ENCODE measurements at places on chromosomes 6 and 20. TPM values are rescaled to one million over a fixed set of nuclear protein-coding genes. Genes with fewer than 3 reads are reported as not detected.
A peak's percentile ranks its signal among the peaks of the same experiment; 100 is the strongest.

UBD gene
- not detected for total RNA-seq

ERVFRD-1 gene
- total RNA-seq = not detected

BPIFB1 gene
- total RNA-seq = not detected

SLC22A3 gene
- 8.6 TPM for total RNA-seq

BRPF3 gene
- total RNA-seq = 10.1 TPM

FAM83C gene
- total RNA-seq = 0.26 TPM

CLPSL2 gene
- not detected for total RNA-seq

GLP1R gene
- not detected for total RNA-seq

BMP2 gene
- total RNA-seq = 6.1 TPM

GRCh38 chr6:166286839-166287271 is 21.3 kb downstream of the PRR18 start:
- no peak for DNase-seq

GRCh38 chr6:74504941-74505340 is 700.9 kb downstream of the COL12A1 start:
- no peak for DNase-seq

DNA sequence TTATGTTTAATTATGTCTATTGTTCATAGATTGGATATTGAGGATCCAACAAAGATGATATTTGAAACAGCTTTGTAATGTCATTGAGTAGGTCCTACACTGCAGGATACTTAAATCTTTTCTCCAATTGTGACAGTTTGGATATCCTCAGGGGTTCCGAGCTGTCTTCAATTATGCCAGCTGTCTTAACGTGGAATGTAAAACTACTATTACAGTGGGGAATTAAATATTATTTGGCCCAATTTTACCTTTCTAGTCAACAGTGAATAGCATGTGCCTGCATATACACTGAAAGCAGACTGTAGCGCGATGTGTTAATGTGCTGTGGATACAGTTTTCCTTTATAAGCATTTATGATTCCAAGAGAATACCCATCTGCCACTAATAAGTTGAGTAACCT is 156.9 kb downstream of the GRIK2 start:
- DNase-seq = no peak

GRCh38 chr6:150302520-150303176 is 66.2 kb upstream of the IYD start:
- no peak for DNase-seq

DNA sequence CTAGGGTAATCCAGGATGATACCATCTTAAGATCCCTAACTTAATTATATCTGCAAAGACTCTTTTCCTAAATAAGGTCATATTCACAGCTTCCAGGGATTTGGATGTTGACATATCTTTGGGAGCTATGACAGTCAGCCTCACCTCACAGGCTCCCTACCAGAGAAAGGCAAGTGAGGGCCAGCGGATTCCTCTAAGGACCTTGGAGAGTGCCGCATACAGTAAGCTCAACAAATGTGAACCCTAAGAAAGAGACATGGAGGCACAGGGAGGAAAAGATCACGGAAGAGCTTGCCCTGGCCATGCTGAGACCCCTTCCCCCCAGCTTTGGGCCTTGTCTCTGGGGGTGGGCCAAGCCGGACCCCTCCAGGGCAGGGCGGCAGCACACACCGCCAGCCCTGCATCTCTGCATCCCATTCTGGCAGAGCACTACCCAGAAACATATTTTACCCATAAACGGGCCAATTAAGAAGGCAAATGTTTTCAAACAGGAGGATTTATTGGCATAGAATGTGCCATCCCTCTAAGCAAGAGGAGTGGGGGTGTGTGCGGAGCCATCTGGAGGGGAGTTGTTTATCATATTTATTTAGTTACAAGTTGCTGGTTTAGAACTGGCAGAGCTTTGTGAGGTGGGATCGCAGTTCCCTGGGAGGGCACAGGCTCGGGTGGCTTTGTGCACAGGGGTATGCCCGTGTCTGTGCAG is 55.4 kb downstream of the CHMP4B start:
- no peak for DNase-seq

- no peak for DNase-seq
These were observed 57.2 kb downstream of the CEP43 start for GRCh38 chr6:167056370-167056769.

DNA sequence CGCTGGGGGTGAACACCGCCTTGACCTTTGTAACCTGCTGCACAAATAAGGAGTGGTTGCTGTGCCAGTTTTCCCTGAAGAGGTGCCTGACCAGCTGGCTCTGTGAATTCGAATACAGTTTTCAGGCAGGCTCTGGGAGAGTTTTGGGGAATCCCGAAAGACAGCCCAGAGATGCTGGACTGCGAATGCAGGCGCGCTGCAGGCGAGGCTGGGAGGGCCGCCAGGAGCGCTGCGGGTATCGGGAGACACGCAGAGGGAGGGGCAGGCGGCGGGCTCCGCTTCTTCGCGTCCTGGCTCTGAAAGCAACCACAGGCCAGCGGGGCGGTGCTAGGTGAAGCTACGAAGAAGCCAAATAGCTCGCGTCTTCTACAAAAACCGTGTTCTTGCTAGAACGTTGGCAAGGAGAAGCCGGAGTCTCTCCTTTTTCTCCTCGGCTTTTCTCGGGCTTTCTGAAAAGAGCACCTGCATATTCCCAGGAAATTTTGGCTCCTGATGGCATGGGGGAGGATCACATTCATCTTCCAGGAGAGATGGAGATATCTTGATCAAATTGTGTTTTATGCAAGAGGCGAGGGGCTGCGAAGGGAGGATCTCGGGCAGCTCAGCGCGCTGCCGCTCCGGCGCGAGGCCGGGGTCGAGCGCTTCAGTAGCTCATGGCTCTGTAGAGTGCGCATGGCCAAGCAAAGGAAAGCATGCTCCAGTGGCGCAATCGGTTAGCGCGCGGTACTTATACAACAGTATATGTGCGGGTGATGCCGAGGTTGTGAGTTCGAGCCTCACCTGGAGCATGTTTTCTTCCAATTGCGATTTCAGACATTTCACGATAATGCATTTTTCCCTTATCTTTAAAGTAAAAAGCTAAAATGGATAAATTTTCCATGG is 158.1 kb upstream of the ZNF184 start:
- DNase-seq = peak; percentile 60

GRCh38 chr6:70103798-70104197 is 199.1 kb downstream of the COL9A1 start:
- DNase-seq = peak; percentile 9

- DNase-seq = no peak
These were observed 42.7 kb downstream of the RAMACL start for GRCh38 chr6:166543603-166544295.

DNA sequence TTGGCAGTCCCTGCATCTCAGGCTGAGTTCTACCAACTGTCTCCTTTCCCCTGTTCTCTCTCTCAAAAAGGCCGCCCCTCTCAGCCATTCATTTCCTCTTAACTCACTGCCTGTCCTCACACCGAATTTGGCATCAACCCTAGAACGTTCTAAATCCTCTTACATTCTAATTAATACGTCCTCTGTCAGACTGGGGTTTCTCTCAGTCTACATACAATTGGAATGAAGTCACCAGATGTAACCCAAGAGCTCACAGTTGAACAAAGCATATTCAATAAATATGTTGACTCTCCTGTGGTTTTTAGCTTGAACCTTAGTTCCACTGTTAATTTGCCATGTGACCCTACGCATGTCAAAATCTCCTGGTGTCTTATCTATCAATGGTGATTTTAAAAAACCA is 269.6 kb downstream of the CLIC5 start:
- DNase-seq = peak; percentile 72

GRCh38 chr20:3797592-3798372 is 1.7 kb downstream of the CDC25B start:
- no peak for DNase-seq

GRCh38 chr6:110537208-110538123 is 61.1 kb upstream of the SLC22A16 start:
- peak; percentile 97 for DNase-seq

GRCh38 chr6:160077526-160077925 is 44.1 kb upstream of the SLC22A1 start:
- no peak for DNase-seq

DNA sequence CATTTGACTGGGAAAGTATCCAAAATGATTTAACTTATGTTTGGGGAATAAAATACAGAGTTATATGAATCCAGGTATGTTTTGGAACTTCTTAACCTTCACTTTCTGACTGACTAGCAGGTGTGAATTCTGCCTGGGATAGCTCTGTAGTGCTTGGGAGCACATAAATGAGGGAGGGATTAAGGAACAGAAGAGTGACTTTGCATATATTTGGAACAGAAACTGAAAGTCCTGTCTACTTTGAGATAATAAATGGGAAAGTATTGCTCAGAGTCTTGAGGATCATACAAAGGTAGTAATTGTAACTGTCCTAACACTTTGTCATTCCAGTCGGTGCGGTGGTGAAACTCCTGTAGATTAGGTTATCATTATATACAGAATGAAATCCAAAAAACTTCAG is 317.6 kb downstream of the RIMS1 start:
- no peak for DNase-seq

DNA sequence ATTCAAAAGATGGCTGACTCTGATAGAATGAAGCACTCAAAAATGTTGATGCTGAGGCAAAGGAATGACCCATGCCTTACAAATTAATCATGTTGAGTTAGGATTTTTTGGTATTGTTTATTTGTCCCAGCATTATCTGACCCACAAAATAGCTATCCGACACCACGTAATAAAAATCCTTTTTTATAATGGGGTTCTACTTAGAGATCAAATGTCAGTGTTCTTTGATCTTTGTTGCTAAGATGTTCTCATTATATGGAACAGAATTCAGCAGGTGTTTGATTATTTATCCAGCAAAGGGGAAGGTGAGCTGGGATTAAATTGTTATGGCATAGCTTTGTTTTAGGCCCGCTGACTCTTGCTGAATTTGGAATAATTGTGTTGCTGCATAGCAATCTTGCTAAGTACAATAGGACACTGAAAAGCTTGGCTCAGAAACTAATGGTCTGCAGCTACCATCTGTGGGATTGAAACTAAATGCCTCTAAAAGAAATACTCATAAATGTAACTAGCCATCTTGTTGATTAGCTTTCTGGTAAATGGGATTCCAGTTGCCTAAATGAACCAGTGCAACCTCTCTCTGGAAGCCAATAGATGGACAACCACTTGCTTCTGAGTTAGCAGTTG is 180.2 kb upstream of the HDAC2 start:
- no peak for DNase-seq

- peak; percentile 52 for DNase-seq
These were observed 6.9 kb upstream of the ZBTB12 start for GRCh38 chr6:31908791-31909190.

DNA sequence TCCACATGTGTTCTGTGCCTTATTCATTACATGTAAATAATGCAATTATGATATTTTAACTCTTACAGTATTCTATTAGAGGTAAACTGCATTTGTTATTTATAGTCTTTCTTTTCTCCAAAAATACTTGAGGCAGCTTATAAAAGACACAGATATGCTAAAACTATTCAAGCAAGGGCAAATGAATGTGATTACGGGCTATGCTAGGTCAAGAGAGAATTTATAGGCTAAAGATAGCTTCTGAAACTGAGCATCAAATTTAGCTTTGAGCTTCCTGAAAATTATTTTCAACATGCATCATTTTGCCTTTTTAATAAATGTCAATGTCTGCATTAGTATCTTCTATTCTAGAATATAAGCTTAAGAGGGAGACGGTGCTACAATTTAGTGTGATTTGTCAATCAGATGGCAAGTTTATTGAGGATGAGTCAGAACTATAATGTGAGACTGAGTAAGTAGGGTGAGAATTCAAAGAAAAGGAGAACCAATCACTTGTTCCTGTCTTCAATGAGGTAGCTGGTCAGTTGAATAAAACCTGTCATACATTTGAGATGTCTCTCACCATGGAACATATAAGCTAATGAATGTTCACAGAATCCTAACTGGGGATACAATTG is 669.4 kb upstream of the CITED2 start:
- DNase-seq = peak; percentile 89

DNA sequence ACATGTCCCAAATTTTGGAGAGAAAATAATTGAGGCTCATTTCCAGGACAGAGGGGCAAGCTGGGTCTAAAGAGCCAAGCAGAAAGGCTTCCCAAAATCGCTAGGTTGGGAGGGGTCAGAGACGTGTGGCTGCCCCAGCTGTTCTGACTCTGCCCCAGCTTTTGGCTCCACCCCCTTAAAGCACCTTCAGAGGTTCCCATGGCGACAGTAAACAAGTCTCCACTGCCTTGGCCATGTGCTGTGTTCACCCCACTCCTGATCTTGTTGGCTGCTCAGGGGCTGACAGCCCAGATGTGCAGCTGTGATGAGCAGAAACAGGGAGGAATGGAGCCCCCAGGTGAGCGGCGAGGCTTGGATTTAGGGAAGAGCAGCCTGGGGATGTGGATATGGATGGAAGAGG is 72.8 kb upstream of the SPTLC3 start:
- DNase-seq = peak; percentile 10

GRCh38 chr6:54307439-54307910 is 766 bp upstream of the TINAG start:
- DNase-seq = peak; percentile 28

DNA sequence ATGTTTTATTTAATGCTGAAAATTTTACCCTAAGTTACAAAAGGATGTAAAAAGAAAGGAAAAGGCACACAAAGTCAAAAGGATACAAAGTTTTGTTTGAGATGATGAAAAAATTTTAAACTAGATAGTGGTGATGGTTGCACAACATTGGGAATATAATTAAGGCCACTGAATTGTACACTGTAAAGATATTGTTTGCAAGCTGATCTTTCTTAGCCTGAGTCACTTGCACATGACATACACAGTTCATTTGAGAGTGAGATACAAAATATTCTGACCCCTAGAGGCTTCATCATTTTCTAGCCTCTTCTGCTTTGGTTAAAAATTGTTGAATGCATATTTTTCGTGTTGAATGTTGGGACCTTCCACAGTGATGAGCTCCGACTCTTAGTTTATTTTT is 462.6 kb downstream of the HDGFL1 start:
- peak; percentile 28 for DNase-seq

GRCh38 chr6:33091957-33092356 is 16.2 kb downstream of the HLA-DPB1 start:
- no peak for DNase-seq

DNA sequence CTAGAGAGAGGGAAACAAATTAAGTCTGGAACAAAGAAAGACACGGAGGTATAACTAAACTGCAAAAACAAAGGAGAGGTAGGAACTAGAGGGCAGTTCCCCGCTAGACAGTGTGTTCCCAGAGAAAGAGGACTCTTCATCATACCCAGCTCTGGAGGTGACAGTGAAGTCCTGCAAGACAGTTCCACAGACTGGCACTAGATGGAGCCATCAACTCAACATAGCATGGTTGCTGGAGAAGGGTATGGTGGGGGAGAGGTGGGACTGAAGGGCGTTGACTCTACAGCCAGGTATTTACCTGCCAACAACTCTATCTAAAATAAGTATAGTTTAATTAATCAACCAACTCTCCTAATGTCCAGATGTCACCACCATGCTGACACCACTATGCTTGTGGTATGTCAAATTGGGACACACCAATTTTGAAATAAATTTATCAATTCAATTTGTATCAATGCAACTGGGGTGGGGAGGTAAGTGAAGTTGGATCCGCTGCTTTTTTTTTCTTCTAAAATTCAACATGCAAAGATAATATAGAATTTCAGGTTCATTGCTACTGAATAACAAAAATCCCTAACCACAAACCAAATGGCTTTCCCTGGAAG is 9.7 kb downstream of the BACH2 start:
- DNase-seq = peak; percentile 54

All from bronchial epithelial cell (primary cell).